ENCODE measurements at places on chromosomes 1 and 21. TPM values are rescaled to one million over a fixed set of nuclear protein-coding genes. Genes with fewer than 3 reads are reported as not detected.

DNA sequence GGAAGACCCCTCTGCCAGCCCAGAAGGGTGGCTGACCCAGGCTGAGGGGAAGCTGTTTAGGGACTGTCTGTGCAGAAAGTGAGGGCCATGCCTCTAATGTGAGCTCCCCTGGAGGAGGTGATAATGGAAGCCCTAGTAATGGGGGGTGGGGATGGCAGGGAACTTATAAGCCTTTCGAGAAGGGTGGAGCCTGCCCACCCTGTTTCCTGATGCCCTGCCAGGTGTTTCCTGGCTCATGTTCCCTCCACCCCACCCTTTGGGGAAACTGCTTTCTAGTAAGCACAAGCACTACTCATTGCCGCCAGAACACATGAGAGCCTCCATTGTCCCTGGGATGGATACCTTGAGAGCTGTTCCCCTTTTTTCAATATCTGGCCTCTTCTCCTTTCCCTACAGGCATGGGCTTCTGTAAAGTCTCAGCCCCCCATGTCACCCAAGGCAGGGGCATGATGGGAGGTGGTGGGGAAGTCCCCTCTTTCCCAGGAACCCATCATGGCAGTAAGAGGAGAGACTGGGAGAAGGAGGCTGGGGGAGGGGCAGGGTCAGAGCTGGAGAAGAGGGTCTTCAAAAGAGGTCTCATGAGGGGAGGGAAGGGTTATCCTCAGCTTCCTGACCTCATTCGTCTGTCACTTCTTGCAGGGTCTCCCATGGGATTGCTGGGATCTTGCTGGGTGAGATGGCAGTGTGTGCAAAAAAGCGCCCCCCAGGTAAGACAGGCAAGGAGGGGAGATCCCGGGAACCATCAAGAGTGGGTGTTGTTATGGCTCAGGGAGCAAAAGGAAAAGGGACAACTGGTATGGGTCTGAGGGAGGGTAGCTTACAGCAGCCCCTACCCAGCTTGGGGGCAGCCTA, 2.4 kb downstream of the ATP8B2 start:
- H3K4me1 ChIP-seq, result peaks cover 6% of the 10 kb centered on the region
- H3K4me3 ChIP-seq, result peak overlapping the region; percentile 99
- H3K27ac ChIP-seq, result peak overlapping the region; percentile 98
- H3K27me3 ChIP-seq, result no peaks in the 10 kb centered on the region
- no peak for ATAC-seq

DNA sequence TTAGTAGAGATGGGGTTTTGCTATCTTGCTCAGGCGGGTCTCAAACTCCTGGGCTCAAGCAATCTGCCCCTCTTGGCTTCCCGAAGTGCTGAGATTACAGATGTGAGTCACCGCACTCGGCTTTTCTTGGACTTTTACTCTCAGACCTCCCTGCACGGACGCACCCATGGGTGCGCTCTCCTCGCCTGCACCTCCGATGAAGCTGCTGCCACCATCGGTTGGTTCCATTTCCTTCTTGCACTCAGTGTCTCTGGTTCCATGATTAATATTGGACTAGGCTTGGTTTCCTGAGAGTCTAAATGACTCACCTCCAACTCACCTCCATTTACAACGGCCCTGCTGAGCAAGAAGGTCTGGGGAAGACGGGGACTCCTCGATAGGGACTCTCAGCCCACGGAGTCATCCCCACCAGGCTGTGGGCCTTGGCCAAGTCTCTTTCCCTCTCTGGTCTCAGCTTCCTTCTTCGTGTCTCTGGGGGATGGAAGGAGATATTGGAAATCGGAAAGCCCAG, 6.7 kb upstream of the TNFRSF8 start:
- no peak overlapping the region for H3K4me3 ChIP-seq
- H3K27me3 ChIP-seq, result peaks cover 18% of the 10 kb centered on the region
- no peak for ATAC-seq
- peaks cover 7% of the 10 kb centered on the region for H3K4me1 ChIP-seq
- no peak overlapping the region for H3K27ac ChIP-seq
- H3K36me3 ChIP-seq, result no peaks in the 10 kb centered on the region

Gene NPPA
- total RNA-seq, result not detected

DNA sequence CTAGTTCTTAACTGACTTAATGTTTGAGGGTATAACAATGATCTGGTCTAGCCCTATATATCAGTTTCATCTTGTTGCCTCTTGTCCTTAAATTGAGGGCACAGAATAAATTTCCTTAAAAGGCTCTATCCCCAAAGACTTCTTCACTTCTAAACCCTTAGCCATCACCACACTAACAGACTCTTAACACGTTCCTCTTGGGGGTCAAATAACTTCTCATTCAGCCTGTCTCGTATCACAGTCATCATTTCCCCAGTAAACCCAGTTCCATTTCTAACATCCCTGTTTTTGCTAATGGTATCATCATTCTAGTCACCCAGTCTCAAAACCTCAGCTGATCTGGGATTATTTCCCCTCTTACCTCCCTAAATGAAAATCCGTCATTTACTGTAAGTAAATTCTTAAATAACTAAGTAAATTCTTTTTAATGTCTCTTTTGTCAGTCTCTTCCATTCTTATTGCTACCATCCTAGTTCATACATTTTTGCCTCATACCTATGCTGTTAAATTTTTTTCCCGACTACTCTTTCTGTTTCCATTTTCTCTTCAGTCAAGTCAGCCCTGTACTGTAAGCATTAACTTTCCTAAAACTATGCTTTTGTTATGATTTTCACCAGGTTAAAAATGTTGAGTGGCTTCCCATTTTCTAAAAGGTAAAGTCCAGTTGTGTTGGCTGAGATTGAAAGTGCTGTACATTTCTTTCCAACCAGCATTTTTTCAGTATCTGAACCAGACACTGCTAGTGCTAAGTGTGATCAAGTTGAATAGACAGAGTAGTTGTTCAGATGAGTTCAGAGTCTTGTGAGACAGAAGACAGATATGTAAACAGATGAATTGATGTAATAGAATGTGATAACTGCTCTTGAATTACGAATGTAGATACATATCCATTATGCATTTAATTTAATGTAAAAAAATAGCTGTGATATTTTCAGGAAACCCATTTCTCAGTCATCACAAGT, 6.9 kb downstream of the CTTNBP2NL start:
- H3K36me3 ChIP-seq, result no peaks in the 10 kb centered on the region
- no peak for ATAC-seq
- no peak overlapping the region for H3K4me3 ChIP-seq
- no peaks in the 10 kb centered on the region for H3K27me3 ChIP-seq

- H3K4me3 ChIP-seq, result no peak overlapping the region
- H3K4me1 ChIP-seq, result peaks cover 48% of the 10 kb centered on the region
- no peak overlapping the region for H3K27ac ChIP-seq
- no peak for ATAC-seq
- no peaks in the 10 kb centered on the region for H3K27me3 ChIP-seq
These were observed 86.6 kb upstream of the ERRFI1 start for GRCh38 chr1:8112611-8113261.

DNA sequence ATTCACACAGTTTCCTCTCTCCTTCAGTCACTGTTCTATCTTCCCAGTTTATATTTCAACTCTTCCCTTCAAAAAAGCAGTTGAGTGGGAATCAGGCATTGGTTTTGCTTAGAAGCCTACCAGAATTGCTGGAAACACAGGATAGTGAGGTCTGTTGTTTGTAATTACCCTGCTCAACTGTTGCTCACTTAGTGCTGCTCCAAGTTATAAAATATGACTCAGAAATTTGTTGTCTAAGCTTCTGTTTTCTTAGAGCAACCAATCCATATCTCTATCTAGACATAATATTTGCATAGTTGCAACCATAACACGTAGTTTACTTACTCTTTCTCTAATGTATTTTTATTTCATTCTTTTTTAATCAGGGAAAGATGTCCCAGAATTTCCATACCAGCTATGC, 87.9 kb downstream of the MACF1 start:
- peaks cover 92% of the 10 kb centered on the region for H3K36me3 ChIP-seq
- H3K27me3 ChIP-seq, result no peaks in the 10 kb centered on the region
- H3K27ac ChIP-seq, result no peak overlapping the region
- no peak overlapping the region for H3K4me3 ChIP-seq
- ATAC-seq, result no peak

All from gastroesophageal sphincter (tissue), 4 donors.